Foreskin fibroblast (primary cell): ENCODE measurements at places on chromosomes 2 and 18.

- DNase-seq, result no peak
Measured at GRCh38 chr2:68195096-68195495, 37.4 kb downstream of the PNO1 start.

DNA sequence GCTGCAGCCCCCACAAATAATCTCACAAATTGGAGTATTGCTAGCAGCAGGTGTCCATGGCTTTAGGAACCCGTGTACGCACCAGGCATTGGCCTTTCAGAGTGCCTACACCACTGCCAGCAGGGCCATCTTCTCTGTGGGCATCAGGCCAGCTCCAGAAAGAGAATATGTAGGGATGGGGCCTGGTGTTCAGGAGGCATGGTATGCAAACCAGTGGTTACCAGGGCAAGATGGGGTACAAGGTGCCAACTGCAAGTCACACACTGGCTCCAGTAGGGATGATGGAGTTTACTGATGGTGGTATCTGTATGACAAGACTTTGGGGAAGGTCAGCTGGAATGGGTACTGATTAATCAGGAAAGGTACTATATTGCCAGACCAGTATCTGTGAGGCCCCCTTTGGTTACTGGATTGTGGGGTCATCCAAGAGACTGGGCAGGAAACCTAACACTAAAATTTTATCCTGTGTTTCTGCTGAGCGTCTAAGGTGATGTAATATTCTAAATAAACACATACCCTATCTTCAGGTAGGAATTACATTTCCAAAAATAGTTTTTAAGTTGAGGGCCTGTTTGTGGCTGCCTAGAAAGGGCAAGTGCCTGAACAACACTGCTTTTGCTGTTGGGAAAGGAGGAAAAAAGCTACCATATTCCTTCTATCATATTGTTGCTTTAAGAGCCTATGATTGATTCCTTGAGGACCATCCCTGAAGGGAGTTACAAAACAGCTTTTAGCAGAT lies 9.0 kb downstream of the CNOT9 start:
- no peak for DNase-seq

DNA sequence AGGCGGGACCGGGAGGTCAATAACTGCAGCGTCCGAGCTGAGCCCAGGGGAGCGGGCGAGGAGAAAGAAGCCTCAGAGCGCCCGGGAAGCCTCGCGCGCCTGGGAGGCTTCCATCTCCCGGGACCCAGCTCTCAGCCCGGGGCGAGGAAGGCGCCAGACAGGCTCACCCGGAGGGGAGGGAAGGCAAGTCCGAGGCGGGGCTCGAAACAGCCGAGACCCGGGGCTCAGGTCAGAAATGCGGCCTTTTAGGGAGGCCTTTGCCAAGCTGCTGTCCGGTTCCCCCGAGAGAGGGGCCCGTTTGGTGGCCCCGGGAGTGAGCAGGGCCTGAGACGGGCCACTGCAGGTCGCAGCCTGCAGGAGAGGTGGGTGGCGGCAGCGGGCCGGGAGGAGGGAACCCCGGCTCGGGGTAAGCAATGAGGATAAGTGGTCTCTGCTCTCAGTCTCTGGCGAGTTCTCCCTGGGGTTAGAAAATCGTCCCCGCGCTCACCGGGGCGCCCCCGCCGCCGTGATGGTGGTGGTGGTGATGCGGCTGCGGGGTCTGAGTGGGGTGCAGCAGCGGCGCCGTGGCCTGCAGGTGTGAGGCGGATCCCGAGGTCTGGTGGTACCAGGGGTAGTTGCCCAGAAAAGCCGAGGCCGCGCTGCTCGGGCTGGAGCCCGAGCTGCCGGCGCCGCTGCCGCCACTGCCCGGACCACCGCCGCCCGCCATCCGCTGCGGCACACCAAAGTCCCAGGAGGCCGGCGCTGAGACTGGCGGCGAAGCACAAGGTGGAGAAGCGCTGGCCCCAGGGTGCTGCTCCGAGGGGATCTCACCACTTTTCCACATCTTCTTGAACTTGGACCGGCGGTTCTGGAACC lies 2.4 kb downstream of the DLX2 start:
- DNase-seq, result peak; percentile 27

DNA sequence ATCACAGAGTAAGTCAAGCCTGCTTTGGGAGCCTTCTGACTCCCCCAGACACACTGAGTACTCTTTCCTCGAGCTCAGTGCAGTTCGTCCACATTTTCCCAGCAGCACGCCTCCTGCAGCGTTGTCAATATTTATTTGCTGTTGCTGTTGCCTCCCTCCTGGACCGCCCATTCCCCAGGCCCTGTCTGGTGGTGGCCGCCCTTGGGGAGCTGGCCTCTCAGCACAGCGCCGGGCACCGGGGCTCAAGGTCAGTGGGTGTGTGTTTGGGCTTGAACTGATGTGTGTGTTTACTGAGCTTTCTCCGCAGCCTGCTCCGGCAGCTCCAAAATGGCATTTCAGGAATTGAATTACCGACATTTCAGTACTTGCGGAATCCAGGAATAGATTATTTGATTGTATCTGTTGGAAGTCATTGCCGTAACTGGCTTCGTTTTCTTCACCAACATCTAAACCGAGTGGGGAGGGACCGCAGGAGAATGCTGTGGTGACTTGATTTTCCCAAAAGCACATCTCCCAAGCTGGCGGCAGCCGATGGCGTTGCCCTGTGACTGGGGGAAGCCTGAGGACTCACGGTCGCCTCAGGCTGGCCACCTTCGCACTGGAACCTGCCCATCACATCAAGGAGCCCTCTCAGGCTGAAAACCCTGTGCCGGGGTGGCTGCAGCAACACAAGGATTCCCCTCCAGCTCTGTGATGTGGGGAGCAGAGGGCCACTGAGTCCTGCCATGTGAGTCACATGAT lies 66.0 kb downstream of the HPCAL1 start:
- no peak for DNase-seq

DNA sequence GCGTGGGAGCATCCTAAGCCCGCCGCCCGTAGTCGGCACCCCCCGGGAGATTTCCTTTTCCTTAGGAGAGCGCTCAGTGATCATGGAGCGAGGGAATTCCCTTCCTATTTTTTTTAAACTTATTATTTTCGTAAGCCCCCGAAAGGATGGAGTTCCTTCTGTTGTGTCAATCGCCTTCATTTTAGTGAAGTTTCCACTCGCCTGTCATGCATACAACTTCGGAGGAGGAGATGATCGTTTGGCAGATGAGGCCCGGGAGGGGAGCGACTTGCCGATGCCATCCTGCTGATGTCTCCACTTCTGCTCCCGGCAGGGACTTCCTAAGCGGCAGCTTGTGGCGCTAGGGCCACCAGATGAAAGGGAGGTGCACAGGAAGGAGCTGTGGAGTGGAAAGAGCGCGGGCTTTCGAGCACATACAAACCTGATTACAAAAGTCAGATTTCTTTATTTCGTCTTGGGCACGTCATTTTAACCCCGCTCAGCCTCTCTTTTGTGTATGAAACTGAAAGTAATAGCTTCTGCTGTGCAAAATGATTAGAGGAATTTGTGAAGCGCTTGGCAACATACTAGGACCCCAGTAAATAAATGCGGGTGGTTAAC lies at the start of gene ADGRF3:
TSS of gene ADGRF3 (minus strand) at position 336 of the 600 bp plus-strand sequence. CDS start 555 bp downstream, outside the sequence.
- no peak for DNase-seq

GRCh38 chr2:6353669-6354068 lies 512.0 kb downstream of the CMPK2 start:
- DNase-seq, result no peak

DNA sequence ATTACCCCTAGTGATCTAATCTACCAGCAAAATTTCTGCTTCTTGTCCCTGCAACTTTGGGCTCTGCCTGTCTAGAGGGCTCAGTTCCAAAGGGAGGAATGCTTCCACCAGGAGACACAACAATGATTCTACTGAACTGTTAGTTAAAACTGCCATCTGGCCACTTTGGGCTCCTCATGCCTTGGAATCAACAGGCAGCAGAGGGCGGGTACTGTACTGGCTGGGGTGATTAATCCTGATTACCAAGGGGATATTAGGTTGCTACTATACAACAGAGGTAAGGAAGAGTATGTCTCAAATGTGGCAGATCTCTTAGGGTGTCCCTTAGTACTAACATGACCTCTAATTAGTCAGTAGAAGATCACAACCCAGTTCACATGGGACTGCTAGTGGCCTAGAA lies 21.4 kb downstream of the HADHA start:
- DNase-seq, result no peak

DNA sequence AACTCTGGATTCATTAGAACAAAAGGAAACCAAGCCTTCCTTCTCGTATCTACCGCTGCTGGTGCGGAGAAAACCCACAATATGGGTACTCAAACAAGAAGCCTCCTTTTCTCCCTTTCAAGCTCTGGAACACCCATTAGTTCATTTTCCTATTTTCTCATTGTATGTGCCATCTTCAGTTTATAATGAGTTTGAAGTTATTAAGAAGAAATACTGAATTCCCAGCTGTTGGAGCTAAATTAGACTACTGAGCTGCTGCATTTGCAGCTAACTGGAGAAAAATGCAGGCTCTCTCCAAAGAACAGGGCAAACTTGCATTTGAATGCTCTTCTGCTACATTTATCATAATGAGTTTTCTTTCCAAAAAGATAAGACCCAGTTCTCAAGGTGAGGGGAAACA lies 398.5 kb downstream of the NBAS start:
- DNase-seq, result no peak

GRCh38 chr2:171317492-171318125 lies 116.2 kb downstream of the METTL8 start:
- no peak for DNase-seq

GRCh38 chr2:170076189-170076588 lies 101.8 kb upstream of the MYO3B start:
- no peak for DNase-seq

GRCh38 chr2:201070948-201071478 lies 458 bp downstream of the HYCC2 start:
- DNase-seq, result no peak

- peak; percentile 14 for DNase-seq
Measured at GRCh38 chr2:143582046-143582747, 453.0 kb downstream of the ARHGAP15 start.

- DNase-seq, result no peak
Measured at GRCh38 chr2:186573531-186573930, 16.3 kb upstream of the ITGAV start.

DNA sequence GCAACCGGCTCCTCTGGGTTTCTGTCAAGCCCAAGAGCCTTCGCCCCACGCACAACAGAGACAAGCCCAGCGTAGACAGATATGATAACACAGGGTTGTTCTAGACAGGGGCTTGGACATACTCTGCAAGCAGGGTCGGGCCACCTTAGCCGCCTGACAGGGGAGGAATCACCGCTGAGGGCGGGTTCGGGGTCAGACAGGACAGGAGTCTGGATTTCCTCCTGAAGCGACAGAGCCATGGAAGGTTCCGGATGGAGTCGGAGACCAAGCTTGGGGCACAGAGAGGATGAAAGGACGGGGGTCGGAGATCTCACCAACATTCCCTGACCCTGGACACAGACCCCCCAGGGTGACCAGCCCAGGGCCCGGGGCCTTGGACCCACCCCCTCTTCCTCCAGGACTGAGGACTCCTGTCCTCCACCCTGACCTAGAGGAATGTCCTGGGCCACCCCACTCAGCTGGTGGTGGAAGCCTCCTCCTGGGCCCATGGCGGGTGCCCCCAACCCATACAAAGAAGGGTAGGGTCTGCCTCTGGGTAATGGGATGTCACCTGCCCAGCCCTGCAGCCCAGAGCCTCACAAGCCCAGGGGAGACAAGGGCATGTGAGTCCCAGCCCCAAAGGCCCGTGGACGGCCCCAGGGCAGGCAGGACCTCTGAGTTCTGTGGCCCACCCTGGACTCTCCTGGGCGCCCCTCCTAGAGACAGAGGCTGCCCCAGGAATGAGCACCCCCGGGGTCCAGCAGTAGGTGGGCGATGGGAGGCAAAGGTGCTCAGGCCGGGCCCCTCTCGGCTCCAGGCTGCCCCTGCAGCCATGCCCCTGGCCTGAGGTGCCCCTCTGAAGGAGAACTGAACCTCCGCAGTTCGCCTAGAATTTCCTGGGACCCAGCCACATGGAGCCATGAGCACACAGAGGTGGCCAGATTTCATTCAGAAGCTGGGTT lies 44.1 kb upstream of the GPC1 start:
- DNase-seq, result no peak

DNA sequence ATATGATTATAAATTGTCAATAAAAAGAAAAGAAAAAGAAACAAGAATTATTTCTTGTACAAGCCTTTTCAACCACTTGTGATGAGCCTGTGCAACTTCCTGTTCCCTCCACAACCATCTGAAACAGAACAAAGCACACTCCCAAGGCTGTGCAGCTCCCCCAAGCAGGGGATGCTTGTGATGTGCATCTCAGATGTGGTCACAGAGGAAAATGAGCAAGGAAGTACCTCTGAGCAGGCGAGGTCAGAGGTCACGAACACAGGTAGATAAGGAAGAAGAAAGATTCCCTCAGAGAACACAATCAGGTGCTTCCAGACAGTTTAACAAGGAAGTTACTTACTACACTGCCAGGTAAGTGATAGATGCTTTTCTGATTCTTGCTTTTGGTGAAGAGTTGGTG lies 274.8 kb upstream of the SLC39A10 start:
- no peak for DNase-seq

- DNase-seq, result no peak
Measured at GRCh38 chr2:70732766-70733645, 35.0 kb downstream of the ADD2 start.

GRCh38 chr2:195257979-195258378 lies 399.0 kb upstream of the SLC39A10 start:
- DNase-seq, result no peak

DNA sequence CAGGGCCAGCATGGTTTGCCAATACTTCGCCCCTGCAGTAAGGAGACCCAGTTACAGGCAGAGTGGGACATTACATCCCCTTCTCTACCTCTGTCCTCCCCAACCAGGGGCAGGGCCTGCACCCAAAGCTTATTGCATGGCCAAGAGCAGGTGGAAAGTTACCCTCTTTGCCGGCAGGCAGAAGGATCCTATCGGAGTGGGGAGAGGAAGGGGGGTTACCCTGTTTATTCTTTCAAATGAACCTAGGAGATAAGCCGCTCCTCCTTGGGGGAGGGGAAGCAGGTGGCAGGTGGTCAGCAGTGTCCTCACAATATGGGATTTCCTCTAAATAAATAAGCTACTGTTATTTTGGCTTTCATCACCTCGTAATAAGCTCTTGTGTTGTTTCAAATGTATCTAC lies 53.9 kb downstream of the SPATS2L start:
- DNase-seq, result no peak

GRCh38 chr2:857937-858336 lies 92.7 kb upstream of the SNTG2 start:
- no peak for DNase-seq

DNA sequence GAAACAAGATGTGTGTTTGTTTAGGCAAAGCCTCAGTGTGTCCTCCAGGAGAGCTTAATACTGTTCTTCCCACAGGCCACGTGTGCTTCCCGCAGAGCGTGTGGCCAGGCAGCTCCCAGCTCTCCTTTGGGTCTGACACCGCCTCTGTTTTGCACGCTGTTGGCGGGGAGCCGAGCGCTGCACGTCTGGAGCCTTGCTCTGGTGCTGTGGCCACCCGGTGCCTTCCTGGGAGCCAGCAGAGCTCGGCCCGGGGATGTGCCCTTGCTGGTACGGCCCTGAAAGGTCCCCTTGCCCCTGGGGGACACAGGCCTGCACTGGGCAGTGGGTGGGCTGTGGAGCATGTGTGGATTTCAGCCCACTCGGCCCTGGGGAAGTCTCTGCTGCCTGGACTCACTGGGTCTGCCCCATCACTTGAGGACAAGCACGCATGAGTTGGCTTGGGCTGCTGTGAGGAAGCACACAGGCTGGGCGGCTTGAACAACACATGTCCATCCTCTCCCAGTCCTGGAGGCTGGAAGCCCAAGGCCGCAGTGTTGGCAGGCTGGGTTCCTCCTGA lies 160.7 kb upstream of the HDAC4 start:
- peak; percentile 23 for DNase-seq

- peak; percentile 89 for DNase-seq
Measured at GRCh38 chr18:45954070-45954934, 12.8 kb downstream of the EPG5 start.

GRCh38 chr2:95574506-95574905 lies 17.3 kb upstream of the TRIM43 start:
- no peak for DNase-seq

GRCh38 chr2:188326290-188326668 lies 34.6 kb downstream of the GULP1 start:
- no peak for DNase-seq
